Bronchial epithelial cell (primary cell): ENCODE measurements at places on chromosomes 11 and 22.

DNA sequence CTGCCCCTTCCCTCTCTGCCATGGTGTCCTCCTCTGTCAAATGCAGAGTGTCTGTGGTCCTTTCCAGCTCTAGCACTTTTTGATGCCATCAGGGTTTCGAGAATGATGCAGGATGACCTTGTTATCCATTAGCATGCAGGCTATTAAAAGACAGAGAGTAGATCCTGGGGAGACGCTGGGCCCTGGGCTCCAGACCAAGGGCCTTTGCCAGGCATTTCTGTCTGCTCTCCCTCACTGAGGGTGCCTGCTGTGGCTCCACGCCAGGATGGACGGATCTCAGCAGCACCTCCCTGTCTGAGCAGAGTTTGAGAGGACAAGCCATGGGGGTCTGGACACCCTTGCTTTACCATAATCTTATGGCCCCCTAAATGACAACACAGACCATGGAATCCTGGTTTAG lies 110.8 kb upstream of the CD82 start:
- DNase-seq = no peak

GRCh38 chr11:111627591-111627990 lies 25.3 kb downstream of the SIK2 start:
- DNase-seq = no peak

DNA sequence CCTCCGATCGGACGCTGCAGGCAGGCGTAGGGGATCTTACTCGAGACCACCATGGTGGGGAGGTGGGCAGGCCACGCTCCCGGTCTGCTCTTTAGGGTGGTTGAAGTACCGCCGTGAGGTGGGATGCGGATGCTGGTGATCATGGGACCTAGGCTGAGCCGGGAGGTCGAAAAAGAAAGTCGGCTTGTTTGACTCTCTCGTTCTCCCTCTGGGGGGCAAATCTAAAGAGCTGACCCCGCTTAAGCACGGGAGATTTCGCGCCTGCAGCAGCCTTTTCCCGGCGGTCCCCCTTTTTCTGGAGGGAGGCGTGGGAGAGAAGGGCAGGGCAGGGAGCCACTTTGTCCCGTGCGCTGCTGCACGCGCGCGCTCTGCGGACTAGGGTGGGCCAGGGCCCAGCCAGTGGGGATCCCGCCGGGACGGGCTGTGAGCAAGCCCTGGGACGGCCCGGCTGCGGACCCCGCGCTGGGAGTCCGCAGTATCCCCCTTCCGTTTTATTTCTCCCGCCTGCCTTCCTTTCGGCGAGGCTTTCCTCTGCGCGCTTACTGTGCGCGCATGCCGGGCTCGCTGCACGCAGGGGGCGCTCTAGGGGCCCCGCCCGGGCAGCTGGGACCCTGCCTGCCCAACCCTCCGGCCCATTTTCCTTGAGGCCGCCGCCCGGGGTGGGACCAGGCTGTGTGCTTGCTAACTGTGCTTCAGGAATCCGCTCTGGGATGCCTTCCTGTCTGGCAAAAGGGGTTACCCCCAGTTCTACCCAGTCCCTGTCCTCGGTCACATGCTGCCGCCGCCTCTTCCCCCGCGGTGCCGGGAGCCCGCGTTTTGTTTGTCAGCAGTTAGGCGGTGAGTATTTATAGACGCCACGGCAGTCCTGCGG lies 81.0 kb downstream of the PRR5L start:
- no peak for DNase-seq

- no peak for DNase-seq
These were observed 61.8 kb downstream of the FAM83F start for GRCh38 chr22:40056559-40056958.

DNA sequence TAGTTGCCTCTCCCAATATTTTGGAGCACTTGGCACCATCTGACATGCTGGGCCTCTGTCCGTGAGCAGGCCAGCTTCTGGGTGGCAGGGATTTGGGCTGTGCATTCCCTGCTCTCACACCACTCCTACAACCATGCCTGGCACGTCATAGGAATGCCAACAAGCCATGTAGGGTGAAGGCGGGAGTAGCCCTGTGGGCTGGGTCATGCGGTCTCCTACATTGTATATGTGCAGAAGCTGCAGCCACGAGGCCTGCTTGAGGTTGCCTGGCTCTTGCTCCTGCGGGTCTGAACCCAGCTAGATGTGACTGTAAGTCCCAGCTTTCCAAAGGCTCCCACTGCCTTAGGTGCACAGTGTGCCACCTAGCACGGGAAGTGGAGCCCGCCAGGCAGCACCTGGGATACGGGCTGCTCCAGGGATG lies 14.5 kb downstream of the MYEOV start:
- DNase-seq = no peak

DNA sequence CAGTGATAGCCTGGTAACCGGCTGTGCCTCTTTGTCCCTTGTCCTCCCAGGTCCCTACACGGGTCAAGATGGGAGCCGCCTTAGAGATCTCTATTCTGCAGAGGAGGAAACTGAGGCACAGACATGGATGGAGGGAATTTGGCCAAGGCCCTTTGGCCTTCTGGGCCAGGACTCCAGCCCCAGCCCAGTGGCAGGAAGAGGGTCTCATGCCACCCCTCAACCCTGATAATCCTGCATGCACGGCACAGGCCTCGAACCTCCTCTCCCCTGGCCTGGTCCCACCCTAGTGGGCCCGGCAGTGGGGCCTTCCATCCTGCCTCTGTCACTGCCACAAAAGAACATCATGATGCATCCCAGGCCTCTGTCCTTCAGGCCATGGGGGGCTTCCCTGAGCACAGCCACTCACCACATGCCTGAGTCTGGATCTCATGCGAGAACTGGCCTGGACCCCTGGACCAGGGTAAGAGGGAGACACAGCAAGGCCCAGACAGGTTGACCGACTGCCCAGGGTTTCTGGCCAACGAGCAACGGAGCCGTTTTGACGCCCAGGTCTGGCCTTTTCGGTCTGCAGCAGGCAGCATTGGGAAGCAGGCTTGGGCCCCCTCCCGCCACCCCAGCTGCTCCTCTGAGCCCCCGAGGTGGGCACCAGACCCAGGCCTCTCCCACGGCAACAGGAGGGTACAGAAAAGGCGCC lies 6.5 kb downstream of the LINC01488 start:
- DNase-seq = no peak

GRCh38 chr11:65132238-65132987 lies 1.9 kb downstream of the SYVN1 start:
- DNase-seq = no peak

- DNase-seq = no peak
These were observed 35.7 kb downstream of the WEE1 start for GRCh38 chr11:9609002-9609759.

GRCh38 chr22:32232191-32232830 lies 22.8 kb downstream of the SLC5A4 start:
- DNase-seq = no peak

DNA sequence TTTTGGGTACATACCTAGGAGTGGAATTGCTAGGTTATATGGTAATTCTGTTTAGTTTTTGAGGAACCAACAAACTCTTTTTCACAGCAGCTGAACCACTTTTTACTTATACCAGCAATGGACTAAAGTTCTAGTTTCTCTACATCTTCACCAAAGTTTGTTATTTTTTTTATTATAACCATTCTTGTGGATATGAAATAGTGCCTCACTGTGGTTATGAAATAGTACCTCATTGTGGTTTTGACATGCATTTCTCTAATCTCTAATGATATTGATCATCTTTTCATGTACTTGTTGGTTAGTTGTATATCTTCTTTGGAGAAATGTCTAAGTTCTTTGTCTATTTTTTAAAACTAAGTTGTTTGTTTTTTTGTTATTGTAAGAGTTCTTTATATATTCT lies 27.2 kb downstream of the STIM1 start:
- no peak for DNase-seq

DNA sequence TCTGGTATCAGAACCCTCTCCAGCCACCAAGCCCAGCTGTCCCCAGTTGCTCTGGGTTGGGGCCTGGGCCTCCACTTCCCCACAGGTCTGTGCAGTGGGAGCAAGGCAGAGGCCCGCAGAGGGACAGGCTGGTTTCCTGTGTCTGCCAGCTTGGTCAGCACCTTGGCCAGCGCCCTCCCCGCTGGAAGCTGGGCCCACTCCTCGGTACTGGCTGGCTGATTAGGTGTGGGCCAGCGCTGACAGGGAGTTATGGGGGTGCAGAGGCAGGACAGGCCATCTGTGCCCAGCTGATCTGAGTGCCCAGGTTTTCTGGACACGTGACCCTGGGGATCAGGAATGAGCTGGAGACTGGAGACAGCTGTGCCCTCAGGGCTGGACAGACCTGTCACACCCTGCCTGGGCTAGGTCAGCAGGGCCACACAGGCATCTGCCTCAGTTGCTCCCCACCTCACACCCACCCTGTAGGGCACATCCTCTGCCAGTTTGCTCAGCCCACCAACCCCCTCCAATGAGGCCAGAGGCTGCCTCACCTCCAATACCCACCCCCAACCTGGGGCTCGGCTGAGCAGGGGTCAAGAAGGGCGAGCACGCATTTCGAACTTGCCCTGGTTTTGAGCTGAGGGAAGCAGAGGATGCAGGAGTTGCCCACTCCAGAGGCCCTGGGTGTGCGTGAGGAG lies 175.3 kb downstream of the IGLL1 start:
- no peak for DNase-seq
